ENCODE measurements at places on chromosomes 16 and 17.

DNA sequence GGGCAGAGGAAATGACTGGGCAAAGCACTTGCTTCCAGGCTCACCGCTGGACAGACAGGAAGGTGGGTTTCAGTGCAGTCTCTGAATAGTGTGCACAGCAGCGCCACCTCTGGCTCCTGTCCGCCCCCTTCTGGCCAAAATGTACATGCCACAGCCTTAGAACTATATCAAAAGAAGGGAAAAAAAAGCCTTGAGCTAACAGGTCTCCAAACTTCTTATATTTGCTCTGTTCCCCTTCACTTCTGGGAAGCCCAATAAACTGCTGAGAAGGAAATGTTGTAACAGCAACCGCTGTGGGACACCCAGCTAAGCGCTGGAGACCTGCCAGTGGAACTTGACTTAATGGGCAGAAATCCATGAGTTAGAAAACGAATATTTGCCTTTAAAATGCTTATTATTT is 17.5 kb downstream of the COG7 start:
- DNase-seq, result peak; percentile 80

DNA sequence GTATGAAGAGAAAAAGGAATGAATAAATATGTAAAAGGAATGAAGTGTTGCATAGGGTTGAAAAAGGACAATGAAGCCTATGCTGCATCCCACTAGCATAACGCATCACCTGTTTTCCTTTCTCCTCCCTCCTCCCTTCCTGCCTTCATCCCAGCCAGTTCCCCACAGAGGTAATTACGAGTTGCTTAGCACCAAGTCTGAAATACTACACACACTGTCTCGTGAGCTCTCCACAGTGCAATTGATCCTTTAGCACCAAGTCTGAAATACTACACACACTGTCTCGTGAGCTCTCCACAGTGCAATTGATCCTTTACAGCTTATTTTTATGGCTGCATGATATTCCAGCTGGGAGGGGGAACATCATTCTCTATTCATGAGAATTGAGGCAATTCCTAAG is 1.1 kb upstream of the DRC7 start:
- no peak for DNase-seq

DNA sequence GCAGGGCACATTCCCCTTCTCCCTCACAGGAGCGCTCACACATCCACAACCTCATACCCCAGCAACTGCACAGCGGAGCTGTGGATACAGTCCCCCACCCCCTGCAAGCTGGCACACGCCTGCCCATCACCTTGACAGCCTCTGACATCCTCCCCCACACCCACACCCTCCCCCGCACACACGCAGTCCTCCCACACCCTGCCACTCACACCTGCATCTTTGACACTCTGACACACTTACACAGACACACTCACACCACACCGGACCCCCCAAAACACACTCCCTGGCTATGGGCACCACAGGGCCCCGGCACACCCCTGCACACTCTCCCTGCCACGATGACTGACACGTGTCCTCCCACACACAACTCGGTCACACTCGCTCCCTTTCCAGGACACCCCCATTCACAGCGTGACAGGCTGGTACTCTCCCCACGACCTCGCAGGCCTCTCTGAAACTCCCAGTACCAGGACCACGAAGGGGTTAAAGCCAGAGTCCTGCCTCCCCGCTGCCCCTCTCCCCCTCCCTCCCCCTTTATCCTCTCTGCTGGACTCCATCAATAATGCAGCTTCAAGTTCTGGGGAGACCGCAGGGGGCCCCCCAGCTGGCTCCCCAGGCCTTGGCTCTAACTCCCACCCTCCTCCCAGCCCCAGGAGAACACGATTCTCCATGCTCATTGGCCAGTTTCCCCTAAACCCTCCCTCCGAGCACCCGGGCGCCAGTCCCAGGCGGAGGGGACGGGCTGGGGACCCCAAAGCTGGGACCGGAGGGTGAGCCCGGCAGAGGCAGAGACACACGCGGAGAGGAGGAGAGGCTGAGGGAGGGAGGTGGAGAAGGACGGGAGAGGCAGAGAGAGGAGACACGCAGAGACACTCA is at the start of gene PPP1R1B:
TSS of gene PPP1R1B (plus strand) at position 782 of the 876 bp plus-strand sequence. CDS start 441 bp downstream, outside the sequence.
- no peak for DNase-seq

- no peak for DNase-seq
These were observed 183.1 kb downstream of the SALL1 start for GRCh38 chr16:50967827-50968612.

GRCh38 chr17:56426901-56427300 is 166.6 kb upstream of the NOG start:
- no peak for DNase-seq

- peak; percentile 78 for DNase-seq
These were observed 2.6 kb upstream of the N4BP1 start for GRCh38 chr16:48612611-48613010.

DNA sequence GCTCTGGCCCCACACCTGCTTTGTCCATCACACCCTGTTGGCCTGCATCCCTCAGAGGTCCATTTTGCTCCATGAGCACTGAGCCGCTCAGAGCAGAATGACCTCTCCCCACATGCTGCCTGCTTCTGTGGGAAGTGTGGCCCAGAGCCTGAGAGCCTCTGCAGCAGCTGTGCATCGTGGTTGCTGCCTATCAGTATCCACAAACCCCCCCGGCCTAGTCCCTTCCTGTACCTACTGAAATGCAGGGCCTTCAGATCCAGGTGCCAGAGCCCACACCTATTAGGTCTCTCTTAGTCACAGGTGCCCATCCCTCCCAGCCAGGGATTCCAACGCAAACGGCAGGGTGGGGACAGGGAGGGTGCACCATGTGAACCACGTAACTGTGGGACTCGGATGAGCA is 16.6 kb upstream of the TRPV3 start:
- no peak for DNase-seq

DNA sequence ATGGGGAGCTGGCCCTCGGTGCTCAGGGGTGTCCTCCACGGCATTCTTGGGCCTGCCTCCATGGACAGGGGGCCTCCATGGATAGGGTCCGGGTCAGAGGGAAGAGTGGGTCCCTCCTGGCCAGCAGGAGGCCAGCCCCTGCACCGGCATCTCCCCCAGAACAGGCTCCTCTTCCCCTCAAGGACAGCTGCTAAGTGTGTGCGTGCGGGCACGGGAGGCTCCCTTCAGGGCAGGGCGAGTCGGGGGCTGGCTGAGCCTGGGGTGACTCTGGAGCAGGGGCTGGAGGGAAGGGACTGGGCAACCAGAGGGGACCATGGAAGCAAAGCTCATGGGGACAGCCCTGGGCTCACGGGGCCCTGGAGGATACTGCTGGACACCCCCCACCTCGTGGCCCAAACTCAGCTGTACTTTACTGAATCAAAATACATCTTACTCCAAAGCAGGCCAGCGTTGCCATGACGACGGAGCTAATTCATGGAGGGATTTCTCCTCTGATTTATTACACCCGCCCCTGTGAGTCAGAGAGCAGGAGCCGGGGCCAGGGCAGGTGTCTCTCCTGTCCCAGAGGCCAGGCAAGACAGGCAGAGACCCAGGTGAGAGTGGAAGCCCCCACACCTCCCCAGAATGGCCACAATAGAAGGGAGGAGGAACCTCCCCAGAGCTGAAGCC is 2.1 kb downstream of the CASKIN1 start:
- DNase-seq, result no peak

- DNase-seq, result no peak
These were observed 4.1 kb downstream of the RASD1 start for GRCh38 chr17:17492085-17492484.

GRCh38 chr17:7550344-7550743 is 1.5 kb downstream of the TNFSF12 start:
- no peak for DNase-seq

DNA sequence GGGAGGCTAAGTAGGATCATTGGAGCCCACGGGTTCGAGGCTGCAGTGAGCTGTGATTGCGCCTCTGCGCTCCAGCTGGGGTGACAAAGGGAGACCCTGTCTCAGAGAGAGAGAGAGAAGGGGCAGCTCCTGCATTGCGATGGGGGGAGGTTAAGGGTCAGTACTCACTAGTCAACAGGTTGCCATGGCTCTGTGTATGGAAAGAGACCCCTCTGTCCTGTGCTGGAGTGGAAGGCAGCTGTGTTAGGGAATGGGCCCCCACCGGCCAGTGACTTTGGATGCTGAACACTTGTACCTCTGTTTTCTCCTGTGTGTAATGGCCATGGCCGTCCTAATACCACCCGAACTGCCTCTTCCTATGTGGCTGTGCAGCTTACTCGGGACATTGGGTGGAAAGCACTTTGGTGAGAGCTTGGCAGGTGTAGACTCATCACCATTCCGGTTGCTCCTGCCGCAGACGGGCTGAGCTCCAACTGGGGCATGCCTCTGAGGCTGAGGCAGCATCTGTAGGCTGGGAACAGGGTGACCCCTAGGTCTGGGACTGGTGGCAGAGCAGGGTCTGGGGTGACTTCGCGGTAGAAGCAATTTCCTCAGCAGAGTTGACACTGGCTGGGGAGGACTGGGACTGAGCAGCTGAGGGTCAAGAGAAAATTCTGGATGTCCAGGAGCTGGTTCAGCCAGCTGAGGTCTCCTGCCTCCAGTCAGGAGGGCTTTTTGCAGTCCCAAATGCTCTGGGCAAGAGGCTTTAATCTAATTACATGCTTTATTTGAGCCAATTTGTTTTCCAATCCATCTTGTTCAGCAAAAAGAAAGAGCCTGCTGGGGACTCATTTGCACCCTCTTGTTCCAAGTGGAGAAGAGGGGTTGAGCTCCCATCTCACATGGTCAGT is 184.5 kb downstream of the NTN1 start:
- no peak for DNase-seq

DNA sequence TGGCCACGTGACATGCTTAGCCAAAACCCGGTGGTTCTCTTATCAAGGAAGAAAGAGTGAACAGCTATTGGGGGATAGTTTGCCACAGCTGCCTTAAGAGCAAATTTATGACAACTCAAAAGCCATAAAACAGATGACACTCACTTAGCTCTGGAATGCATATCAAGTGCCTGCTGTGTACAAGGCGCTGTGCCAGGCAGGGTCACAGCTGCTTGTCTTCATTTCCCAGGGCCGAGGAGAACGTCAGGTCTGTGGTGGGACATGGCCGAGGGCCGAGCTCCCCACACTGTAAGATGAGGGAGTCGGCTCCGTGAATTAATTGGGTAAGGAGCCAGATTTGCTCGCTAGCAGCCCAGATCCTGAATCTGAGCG is 14.0 kb downstream of the EEF2K start:
- DNase-seq, result no peak

GRCh38 chr16:88810166-88810911 is 1.4 kb downstream of the APRT start:
- DNase-seq, result peak; percentile 73

GRCh38 chr17:28968914-28969295 is 17.6 kb upstream of the PHF12 start:
- DNase-seq, result no peak

DNA sequence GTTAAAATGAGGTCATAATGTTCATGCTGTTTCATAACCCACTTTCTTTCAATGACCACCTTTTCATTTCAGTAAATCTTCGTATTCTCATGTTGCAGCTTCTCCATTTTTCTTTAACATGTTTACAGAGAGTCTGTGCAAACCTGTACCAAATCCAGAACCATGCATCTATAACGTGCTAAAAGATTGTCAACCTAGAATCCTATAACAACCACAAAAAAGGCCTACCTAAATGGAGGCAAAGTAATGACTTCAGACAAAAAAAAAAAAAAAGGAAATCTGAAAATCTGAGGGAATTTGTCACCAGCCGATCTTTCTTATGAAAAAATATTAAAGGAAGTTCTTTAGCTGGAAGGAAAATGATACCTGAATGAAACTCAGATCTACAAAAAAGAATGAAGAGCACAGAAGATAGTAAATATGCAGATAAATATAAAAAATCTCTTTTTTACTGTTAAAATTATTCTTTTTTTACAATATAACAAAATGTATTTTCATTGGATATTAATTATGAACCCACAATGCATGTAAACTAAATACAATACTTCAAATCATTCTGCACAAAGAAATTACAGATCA is 1.4 kb upstream of the SLFN11 start:
- DNase-seq, result no peak

DNA sequence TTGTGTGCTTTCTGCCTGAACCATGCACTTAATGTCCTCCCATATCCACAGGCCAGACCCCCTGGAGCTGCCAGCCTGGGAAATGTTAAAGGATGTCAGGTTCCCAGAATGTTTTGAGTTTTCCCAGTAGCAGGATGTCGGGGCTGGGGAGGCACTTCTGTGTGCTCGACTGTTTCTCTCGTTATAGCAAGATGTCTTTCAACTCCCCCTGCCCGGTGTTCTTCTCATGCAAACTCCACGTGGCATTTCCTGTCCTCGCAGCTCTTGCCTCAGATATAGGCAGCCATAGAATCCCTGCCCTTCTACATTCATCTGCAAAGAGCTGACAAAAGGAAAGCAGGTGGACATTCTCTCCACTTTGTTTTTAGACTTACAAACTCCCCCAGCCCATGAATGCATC is 457.2 kb upstream of the CDH11 start:
- DNase-seq, result no peak

GRCh38 chr17:78798695-78799559 is 16.9 kb upstream of the CYTH1 start:
- DNase-seq, result peak; percentile 60

DNA sequence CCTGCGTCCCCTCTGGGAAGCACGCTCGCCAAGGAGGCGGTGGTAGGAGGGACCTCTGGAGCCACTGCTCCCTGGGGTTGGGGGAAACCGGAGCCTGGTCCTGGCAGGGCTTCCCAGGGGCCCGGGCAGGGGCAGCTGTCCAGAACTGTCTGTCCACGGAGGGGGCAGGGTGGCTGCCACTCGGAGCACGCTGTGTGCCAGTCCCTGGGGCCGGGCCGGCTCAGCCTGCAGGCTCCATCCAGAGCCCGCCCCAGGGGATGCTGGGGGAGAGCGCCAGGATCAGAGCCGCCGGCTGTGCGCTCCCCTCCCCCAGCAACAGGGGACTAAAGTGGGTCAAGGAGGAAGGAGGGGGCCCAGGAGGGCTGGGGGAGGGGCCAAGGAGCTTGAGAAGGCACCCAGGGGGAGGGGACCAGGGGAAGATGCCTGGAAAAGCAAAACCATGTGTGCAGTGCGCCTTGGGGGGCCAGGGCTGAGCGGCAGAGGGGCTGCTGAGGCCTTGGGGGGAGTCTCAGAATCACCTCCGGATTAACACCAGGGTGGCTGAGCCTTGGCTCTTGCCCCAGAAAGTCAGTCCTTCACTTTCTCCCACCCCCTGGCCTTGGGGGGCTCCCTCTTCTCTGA is 21.3 kb downstream of the ZNF423 start:
- DNase-seq, result no peak

- DNase-seq, result peak; percentile 43
These were observed 62.6 kb upstream of the TEKT1 start for GRCh38 chr17:6894206-6894528.

DNA sequence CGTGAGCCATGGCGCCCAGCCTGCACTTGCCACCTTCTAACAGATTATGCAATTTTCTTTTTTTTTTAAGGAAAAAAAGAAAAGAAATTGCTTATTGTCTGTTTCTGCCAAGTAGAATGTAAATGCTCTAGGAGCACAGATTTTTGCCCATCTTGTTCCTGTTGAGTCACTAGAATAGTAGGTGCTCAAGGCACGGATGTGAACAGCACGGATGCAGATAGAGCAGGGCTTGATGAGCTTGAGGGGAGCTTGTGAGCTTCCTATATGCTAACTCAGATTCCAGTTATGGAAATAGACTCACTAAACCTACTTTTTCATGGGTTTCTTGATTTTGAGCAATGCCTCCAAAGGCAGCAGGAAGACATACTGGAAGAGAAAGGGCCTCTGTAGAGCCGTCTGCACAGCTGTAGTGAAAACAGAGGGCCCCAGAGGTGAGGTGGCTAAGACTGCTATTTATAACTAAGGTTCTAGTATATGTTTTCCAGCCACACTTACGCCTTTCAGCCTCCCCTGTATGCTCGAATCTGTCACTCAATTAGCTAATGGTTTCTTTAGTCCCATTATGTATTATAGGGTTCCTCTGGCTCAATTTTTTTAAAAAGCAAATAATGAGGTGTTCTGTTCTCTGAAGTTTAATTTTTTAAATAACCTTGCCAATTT is 72.8 kb downstream of the WWP2 start:
- no peak for DNase-seq

Measured in suppressor macrophage treated with lipopolysaccharide for 4 hours (primary cell).